ENCODE measurements at places on chromosomes 3 and 15. TPM values are rescaled to one million over a fixed set of nuclear protein-coding genes. Genes with fewer than 3 reads are reported as not detected.

ABI3BP gene
- 40.7 TPM for total RNA-seq

C3orf33 gene
- 6.6 TPM for total RNA-seq

EPHB3 gene
- 1.6 TPM for total RNA-seq

IGSF11 gene
- 3.1 TPM for total RNA-seq

CPLX3 gene
- 2.8 TPM for total RNA-seq

FGF7 gene
- total RNA-seq: 44.6 TPM

BFSP2 gene
- total RNA-seq: not detected

CYP1A1 gene
- 0.32 TPM for total RNA-seq

SIDT1 gene
- total RNA-seq: 0.62 TPM
